ENCODE measurements at places on chromosomes 13 and 19.

DNA sequence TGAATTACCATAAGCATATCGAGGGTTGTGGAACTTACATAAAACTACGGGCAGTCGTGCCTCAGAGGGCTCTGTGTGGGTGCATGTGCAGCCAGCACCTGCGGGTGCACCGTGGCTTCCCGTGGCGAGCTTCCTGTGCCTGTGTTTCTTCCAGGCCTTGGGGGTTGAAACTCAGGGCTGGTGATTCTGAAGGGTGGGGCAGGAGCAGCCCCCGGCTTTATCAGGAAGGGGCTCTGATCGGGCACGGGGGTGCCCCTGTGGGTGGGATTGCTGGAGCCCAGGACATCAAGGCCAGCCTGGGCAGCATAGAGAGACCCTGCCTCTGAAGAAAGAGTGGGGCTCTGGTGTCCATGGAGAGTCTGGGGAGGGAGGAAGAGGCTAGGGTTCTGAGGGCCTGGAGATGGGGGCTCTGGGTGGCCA is 11.1 kb downstream of the ATP4B start:
- DNase-seq = no peak

GRCh38 chr13:20193907-20194631 is 1.3 kb upstream of the GJB2 start:
- no peak for DNase-seq

DNA sequence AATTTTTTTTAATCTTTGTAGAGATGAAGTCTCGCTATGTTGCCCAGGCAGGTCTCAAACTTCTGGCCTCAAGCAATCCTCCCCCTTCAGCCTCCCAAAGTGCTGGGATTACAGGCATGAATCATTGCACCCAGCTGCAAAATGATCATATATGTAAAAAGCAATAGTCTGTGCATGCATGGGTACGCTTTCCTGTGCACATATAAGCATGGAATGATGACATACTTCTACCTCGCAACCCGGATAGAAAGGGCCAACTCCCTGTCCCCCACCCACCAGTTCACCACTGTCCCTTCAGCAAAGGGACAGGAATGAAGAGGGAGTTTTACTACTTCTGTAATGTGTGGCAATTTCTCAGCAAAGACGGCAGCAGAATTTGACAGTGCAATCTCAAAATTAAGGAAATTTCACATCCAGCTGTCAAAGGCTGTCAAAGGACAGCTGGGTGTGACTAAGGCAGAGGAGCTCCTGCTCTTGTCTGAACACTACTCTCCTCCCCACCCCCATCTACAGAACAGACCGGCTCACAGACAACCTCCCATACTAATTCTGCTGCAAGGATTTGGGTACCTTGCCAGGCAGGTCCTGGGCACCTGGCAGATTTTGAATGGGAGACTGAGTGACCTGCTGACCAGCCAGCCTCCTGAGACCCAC is 95.6 kb downstream of the TSHZ3 start:
- no peak for DNase-seq

- DNase-seq = no peak
Observed at GRCh38 chr19:47758443-47758804, 13.1 kb downstream of the NOP53 start.

DNA sequence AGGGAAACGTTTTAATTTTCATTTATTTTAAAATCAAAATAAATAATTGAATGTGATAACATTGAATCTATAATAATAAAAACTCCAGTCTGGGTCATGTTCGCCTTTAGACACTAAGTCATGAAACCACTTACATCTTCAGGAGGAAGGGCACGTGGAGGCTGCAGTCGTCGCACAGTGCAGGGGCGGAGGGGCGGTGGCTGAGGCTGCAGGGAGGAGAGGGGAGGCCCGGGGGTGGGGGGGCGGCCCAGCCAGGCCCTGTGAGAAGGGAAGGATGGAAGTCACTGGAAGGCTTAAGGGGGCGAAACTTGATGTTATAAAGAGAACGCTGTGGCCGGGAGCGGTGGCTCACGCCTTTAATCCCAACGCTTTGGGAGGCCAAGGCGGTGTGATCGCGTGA is 14.9 kb upstream of the LATS2 start:
- DNase-seq = no peak

- peak; percentile 95 for DNase-seq
Observed at GRCh38 chr13:43815204-43815603, 28.4 kb upstream of the ENOX1 start.

- no peak for DNase-seq
Observed at GRCh38 chr13:33711436-33711835, 106.5 kb upstream of the RFC3 start.

DNA sequence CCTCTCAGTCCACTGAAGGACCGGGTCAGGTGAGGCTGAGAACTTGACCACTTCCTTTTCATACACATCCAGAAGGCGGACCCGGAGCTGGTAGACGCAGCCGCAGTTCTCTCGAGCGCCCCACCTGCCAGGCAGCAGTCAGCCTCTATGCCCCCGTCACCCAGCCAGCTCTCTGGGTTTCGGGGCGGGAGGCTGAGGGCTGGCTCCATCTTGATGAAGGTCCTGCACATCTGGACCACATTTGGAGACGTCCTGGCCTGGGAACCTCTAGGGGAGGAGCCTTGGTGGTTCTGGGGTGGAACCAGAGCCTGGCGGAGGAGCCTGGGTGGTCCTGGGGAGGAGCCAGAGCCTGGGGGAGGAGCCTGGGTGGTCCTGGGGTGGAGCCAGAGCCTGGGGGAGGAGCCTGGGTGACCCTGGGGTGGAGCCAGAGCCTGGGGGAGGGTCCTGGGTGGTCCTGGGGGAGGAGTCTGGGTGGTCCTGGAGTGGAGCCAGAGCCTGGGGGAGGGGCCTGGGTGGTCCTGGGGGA is 14.3 kb downstream of the MRPS12 start:
- no peak for DNase-seq

GRCh38 chr13:50015258-50015657 is at the start of gene KCNRG:
TSS of gene KCNRG (plus strand) at chr13:50015444. CDS start at chr13:50015494, 50 bp downstream.
- no peak for DNase-seq

- no peak for DNase-seq
Observed at GRCh38 chr19:13281567-13282291, 131.5 kb downstream of the IER2 start.

DNA sequence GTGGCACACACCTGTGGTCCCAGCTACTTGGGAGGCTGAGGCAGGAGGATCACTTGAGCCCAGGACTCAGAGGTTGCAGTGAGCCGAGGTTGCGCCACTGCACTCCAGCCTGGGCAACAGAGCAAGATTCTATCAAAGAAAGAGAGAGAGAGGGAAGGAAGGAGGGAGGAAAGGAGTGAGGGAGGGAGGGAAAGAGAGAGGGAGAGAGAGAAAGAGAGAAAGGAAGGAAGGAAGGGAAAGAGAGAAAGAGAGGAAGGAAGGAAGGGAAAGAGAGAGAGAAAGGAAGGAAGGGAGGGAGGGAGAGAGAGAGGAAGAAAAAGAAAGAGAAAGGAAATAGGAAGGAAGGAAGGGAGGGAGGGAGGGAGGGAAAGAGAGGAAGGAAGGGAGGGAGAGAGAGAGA is 12.4 kb downstream of the NRTN start:
- no peak for DNase-seq

- peak; percentile 67 for DNase-seq
Observed at GRCh38 chr13:27953676-27954405, 15.3 kb downstream of the CDX2 start.

DNA sequence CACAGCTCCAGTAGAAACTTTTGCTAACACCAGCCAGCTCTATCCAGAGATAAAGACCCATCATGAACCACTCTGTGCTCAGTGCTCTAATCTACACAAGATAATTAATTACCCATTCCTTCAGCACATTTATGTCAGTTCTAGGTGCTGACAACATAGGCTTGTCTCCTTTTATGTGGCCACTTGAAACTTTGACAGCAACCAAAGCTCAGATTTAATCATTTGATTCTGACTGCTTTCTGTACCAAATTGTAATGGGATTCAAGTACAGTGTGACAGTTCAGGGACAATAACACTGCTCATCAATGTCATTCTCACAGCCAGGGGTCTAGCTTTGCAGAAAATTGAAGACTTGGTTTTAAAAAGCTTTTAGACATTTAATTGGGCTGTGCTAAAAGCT is 266.6 kb downstream of the KCTD12 start:
- DNase-seq = no peak

DNA sequence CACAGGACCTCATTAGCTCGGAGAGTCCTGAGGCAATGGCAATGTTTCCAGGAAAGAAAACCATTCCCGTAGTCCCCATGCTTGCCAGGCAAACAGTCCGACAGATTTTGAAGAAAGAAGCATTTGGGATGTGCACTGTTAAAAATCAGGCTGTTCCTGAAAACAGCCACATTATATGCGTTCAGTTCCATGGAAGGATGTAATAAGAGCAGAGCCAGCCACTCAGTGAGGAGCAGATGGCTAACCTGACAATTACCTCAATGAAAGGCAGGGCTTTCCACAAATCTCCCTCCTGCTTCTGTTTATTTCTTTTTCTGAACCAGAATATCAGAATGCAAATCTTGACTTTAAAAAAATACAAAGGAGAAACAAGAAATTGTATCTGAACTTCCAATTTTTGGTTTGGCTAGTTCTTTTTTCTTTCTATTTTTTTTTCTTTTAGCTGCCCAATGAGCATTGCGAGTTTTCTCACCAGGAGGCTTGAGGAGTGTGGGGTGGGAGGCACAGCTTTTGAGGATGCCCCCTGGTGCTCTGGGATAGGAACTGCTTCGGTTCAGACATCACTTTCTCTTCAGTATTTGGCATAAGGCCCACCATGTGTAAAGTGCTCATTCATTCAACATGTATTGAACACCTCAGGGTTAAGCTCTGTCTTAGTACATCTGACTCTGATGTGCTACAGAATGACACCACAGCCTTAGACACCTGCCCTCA is 124.2 kb downstream of the TBC1D4 start:
- peak; percentile 75 for DNase-seq

DNA sequence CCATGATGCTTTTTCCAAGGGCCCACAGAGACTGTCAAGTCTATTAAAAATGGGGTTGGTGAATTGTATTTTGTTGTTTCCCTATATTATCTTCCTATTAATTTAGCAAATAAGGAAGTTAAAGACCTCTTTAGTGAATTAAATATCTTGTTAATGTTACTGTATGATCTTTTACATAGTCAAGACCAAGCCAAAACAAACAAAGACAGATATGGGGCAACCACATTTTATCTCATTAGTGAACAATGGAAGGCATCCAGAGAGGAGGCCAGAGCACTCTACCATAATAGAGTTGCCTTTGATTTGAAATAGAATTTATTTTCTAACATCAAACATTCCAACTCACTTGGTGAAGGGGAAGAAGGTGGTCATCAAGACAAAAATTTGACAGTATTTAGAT is 169.4 kb downstream of the B3GLCT start:
- no peak for DNase-seq

GRCh38 chr19:58128041-58128685 is 22.4 kb downstream of the ZNF329 start:
- peak; percentile 6 for DNase-seq

- DNase-seq = no peak
Observed at GRCh38 chr13:110664041-110664440, 41.9 kb downstream of the CARS2 start.

- DNase-seq = no peak
Observed at GRCh38 chr13:39811696-39812095, 156.2 kb downstream of the COG6 start.

- no peak for DNase-seq
Observed at GRCh38 chr13:40148101-40148500, 492.6 kb downstream of the COG6 start.

DNA sequence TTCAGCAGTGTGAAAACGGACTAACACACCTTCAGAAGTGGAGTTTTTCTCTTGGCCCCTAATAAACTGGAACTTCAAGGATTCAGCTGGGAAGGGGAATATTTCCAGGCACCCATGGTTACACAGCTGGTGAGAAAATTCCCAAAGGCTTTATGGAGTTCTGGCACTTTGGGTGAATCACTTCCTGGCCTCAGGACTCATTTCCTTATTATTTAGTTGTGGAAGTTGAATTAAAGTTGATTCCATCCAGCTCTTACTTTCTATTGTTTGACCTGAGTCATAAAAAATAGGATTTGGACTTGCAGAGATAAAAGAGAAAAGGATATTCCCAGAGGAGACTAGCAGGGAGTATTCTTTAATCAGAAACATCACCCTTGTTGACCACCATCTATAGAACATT is 882.1 kb downstream of the UQCRFS1 start:
- DNase-seq = peak; percentile 13

GRCh38 chr13:44894001-44894770 is 95.1 kb downstream of the NUFIP1 start:
- no peak for DNase-seq

- no peak for DNase-seq
Observed at GRCh38 chr19:33667881-33668280, 46.1 kb downstream of the CHST8 start.

- peak; percentile 96 for DNase-seq
Observed at GRCh38 chr19:50003810-50004419, 21.3 kb downstream of the VRK3 start.
